ENCODE measurements at places on chromosomes 12 and 14.

GRCh38 chr12:29743801-29744200, 39.9 kb downstream of the TMTC1 start:
- no peaks in the 10 kb centered on the region for H3K36me3 ChIP-seq
- no peak overlapping the region for H3K4me3 ChIP-seq
- H3K4me1 ChIP-seq = no peaks in the 10 kb centered on the region
- no peaks in the 10 kb centered on the region for H3K27me3 ChIP-seq

DNA sequence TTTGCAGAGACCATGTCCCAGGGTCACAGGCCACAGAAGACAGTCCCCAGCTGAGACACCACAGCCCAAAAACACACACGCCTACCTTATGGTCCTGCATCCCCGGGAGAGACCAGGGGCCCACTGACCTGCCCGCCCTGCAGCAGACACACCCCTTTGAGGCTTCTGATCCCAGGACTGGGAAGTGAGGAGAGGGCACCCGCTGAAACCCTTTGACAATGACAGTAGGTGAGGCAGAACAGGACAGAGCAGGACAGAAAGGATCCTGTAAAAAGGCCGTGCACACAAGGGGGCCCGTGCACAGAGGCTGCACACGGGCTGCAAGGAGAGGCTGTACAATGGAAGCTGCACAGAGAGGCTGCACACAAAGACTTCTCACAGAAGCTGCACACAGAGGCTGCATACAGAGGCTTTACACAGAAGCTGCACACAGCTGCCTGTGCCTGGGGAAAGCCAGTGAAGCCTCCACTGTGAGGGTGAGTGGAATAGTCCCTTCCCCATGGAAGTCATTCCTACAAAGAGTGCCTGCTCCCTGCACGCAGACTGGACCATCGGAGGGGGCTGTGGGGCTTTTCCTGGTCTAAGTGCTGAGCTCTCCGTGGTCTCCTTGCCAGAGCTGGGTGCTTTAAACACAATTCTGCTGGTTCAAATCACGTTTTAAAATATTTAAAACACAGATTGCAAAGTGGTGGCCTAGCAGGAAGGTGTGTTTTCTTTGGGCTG, 16.6 kb upstream of the SFSWAP start:
- H3K4me3 ChIP-seq = no peak overlapping the region
- no peaks in the 10 kb centered on the region for H3K36me3 ChIP-seq
- no peak for DNase-seq

GRCh38 chr14:70809225-70810219, at the start of gene MAP3K9:
Gene MAP3K9, minus strand, starts transcription at chr14:70809513. Its CDS starts 342 bp downstream, at chr14:70809171.
- no peaks in the 10 kb centered on the region for H3K27me3 ChIP-seq
- no peak within 1 kb of the TSS for H3K4me3 ChIP-seq
- H3K4me1 ChIP-seq = peaks cover 14% of the 10 kb centered on the region
- DNase-seq = peak; percentile 97
- peaks cover 4% of the 10 kb centered on the region for H3K36me3 ChIP-seq
- peak within 1 kb of the TSS; percentile 89 for H3K27ac ChIP-seq

DNA sequence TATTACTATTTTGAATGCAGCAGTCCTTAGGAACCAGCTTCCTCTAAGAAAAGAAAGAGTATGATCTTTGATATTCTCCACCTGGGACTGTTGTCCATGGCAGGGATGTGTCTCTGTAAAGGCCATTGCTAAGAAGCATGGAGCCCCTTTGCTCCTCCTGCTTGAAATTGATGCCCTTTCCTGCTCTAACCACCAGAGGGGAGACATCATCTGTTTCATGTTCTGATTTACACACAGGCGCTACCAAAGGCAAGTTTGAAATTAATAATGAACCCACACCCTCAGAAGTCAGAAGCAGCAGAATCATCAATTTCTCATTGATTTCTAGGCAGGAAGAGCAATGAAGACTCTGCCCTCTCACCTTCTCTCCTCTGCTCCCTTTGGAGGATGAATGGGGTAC, 253.8 kb downstream of the RMST start:
- no peak overlapping the region for H3K4me3 ChIP-seq
- no peak overlapping the region for H3K27ac ChIP-seq
- no peaks in the 10 kb centered on the region for H3K36me3 ChIP-seq
- H3K27me3 ChIP-seq = peaks cover 2% of the 10 kb centered on the region

DNA sequence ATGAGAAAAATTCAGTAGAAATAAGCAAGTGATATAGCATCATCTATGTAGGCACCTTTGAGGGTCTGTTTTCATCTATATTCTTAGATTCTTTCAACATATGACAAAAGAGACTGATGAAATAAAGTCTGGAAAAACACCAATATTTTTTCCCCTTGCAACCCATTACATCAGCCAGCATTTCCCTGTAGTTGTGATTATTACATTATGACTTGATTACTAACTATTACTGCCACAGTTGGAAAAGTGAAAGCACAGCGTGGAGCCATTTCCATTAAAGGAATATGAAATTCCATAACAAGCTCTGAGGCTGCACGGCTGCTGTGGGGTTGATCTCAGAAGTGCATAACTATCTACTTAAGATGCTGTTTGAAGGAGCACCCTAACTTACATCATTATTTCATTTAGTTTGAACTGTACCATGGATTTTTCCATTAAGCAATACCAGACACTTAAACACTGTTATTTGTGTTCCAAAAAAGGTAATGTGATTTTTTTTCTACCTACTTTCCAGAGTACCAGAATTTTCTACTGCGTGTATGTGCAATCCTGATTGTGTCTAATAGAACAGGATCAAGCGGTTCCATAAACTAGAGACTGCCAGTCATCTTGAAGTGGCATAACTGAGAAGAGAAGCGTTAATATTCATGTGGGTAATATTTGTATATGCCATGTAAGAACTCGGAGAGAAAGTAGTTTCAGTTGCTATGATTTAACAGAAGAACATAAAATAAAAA, 405.5 kb downstream of the MDGA2 start:
- DNase-seq = no peak
- H3K4me3 ChIP-seq = no peak overlapping the region
- H3K4me1 ChIP-seq = no peaks in the 10 kb centered on the region
- H3K27me3 ChIP-seq = no peaks in the 10 kb centered on the region
- no peaks in the 10 kb centered on the region for H3K36me3 ChIP-seq

DNA sequence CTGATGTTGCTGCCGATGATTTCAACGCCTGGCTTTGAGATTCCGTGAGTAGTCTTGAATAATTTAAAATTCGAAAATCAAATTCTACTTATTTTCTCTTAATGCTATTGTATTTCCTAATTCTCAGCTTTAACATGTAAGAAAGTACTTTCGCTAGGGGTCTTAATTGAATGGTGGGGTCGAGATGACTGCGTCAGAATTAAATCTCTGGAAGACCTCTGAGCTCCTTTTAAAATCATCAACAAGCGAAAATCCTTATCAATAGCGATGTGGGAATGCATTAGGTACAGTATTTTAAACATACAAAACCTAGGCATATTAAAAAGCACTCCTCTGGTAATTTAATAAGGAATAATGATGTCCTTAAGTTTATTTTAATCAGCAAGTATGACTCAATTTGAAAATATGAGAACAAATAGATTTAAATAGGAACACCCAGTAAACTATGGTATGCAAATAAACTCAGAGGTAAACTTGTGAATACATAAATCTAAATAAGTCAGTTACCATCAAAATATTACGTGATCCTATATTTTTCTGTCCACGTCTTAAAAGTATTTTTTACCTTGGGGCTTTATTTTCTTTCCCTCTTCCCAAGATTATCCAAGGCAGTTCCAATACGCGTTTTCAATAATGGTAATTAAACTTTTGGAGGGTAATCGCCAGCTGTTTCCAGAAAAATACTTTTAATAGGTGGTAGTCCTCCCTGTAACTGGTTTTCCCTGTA, 1.4 kb downstream of the FOXA1 start:
- peaks cover 72% of the 10 kb centered on the region for H3K27me3 ChIP-seq
- DNase-seq = no peak
- H3K4me3 ChIP-seq = peak overlapping the region; percentile 53
- peaks cover 12% of the 10 kb centered on the region for H3K36me3 ChIP-seq
- peaks cover 16% of the 10 kb centered on the region for H3K4me1 ChIP-seq

- no peak overlapping the region for H3K4me3 ChIP-seq
- DNase-seq = no peak
- H3K36me3 ChIP-seq = no peaks in the 10 kb centered on the region
- no peaks in the 10 kb centered on the region for H3K4me1 ChIP-seq
Observed at GRCh38 chr14:28323366-28323765, 443.2 kb upstream of the FOXG1 start.

DNA sequence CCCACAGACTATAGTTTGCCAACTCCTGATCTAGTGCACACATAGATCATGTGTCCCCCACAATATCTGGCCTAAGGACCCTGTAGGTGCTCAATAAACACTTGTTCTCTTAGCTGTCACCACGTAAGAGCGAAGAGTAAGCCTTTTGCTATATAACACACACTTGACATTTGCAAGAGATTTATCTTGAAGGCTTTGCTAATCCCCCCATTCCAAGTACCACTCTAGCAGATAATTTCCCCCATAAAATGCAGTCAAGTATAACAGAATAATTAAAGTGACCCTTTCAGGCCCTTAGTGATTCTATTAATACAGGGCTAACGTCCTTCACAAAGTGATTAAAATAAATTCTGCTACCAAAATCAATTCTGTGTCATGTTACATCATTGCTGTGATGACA, 87.5 kb downstream of the PLXNC1 start:
- H3K27ac ChIP-seq = no peak overlapping the region
- no peaks in the 10 kb centered on the region for H3K27me3 ChIP-seq
- H3K4me1 ChIP-seq = peaks cover 3% of the 10 kb centered on the region
- H3K36me3 ChIP-seq = peaks cover 8% of the 10 kb centered on the region
- no peak overlapping the region for H3K4me3 ChIP-seq
- DNase-seq = no peak

DNA sequence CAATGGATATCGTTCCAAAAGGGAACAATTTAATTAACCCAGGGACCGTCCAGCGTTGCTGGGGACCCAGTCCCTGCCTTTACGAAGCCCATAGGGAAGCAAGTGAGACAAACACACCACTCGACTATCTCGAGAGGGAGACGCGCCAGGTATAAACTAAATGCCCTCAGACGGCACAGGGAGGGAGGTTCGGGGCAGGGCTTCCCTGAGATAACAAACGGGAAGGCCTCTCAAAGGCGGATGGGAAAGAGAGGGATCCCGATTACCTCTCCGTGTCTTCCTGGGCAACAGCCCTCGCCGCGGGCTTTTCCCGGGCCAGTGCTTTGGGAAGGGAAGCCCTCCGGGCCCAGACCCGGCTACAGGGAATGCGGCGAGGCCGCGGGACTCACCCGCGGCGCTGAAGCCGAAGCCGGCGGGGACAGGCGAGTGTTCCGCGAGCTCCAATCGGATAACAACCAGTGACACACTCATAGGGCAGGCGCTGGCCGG, 390 bp downstream of the BRAP start:
- peaks cover 16% of the 10 kb centered on the region for H3K36me3 ChIP-seq
- peaks cover 27% of the 10 kb centered on the region for H3K4me1 ChIP-seq
- peak overlapping the region; percentile 95 for H3K4me3 ChIP-seq
- H3K27ac ChIP-seq = peak overlapping the region; percentile 94

GRCh38 chr12:69484428-69484827, 14.2 kb downstream of the FRS2 start:
- H3K36me3 ChIP-seq = peaks cover 26% of the 10 kb centered on the region
- no peak overlapping the region for H3K4me3 ChIP-seq
- no peak overlapping the region for H3K27ac ChIP-seq

GRCh38 chr12:40225337-40225983, 663 bp downstream of the LRRK2 start:
- DNase-seq = no peak
- peaks cover 8% of the 10 kb centered on the region for H3K4me1 ChIP-seq
- peak overlapping the region; percentile 39 for H3K4me3 ChIP-seq
- H3K27ac ChIP-seq = no peak overlapping the region

DNA sequence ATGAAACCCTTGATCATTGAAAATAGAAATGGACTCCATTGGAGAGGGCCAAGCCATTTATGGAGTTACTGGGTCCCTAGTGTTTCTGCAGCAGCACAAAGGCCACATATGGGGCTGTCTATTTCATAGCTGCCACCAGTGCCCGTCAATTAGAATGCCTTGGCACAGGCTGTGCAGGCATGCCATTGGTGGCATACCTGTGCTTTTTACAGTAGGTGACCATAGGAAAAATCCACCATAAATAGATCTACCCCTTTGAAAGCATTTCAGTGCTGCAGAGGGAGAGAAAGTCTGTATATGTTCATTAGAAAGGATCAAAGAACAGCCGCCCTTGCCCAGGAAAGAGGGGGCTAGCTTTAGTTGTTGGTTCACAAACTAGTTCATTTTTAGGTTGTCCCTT, 13.1 kb downstream of the MYBPC1 start:
- H3K4me3 ChIP-seq = no peak overlapping the region
- H3K27me3 ChIP-seq = peaks cover 2% of the 10 kb centered on the region
- H3K4me1 ChIP-seq = peaks cover 6% of the 10 kb centered on the region
- no peak overlapping the region for H3K27ac ChIP-seq
- no peaks in the 10 kb centered on the region for H3K36me3 ChIP-seq
- DNase-seq = no peak

GRCh38 chr12:124026755-124027745, 54.0 kb downstream of the ZNF664 start:
- no peaks in the 10 kb centered on the region for H3K36me3 ChIP-seq
- DNase-seq = no peak
- no peak overlapping the region for H3K4me3 ChIP-seq

DNA sequence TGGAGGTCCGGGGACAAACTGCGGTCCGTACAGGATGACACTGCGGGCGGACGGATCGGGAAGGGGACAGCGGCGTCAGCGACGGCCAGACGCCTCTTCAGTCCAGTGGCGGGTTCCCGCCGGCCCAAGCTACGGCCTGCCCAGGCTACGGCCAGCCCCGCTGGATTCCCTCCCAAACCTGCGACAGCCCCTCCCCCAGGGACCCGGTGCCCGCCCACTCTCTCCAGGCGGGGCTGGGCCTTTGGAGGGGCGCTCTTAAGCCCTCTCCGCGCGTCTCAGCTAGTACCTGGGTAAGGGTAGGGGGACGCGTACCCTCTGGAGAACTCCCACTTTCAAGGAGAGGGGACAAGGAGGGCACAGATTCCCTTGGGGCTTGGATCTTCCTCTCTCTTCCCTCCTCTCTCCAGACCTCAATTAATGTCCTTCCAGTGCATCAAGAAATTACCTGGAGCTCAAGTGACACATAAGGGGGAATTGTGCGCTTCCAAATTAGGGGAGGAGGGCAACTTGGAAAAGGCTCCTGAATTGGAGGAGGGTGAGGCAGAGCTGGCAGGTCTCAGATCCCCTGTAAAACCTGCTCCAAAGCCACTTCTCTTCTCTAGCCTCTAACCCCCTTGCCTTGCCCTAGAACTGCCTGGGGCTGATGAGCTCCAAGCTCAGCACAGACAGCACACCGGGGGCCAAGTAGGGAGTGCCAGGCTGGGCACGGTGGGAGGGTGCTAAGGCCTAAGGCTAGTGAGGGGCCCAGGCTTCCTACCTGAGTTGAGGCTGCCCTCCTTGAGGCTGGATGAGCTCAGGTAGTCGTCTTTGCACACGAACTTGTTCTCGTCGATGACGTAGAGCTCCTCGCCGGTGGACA, 3.1 kb downstream of the LHX5 start:
- DNase-seq = no peak
- H3K27ac ChIP-seq = no peak overlapping the region
- H3K27me3 ChIP-seq = peaks cover 78% of the 10 kb centered on the region
- no peaks in the 10 kb centered on the region for H3K36me3 ChIP-seq
- no peak overlapping the region for H3K4me3 ChIP-seq

- no peaks in the 10 kb centered on the region for H3K36me3 ChIP-seq
- peak overlapping the region; percentile 81 for H3K4me3 ChIP-seq
- H3K4me1 ChIP-seq = peaks cover 28% of the 10 kb centered on the region
- H3K27me3 ChIP-seq = peaks cover 45% of the 10 kb centered on the region
- no peak for DNase-seq
Observed at GRCh38 chr14:52949249-52949648, 1.6 kb downstream of the FERMT2 start.

GRCh38 chr14:63896278-63896720, 43.5 kb downstream of the SYNE2 start:
- no peak overlapping the region for H3K4me3 ChIP-seq
- H3K27me3 ChIP-seq = no peaks in the 10 kb centered on the region
- no peak overlapping the region for H3K27ac ChIP-seq
- peaks cover 19% of the 10 kb centered on the region for H3K4me1 ChIP-seq
- no peak for DNase-seq

- peak overlapping the region; percentile 97 for H3K4me3 ChIP-seq
- peaks cover 30% of the 10 kb centered on the region for H3K36me3 ChIP-seq
Observed at GRCh38 chr14:20332431-20332787, 670 bp downstream of the CCNB1IP1 start.
